ENCODE measurements at places on chromosomes 2 and 18.

DNA sequence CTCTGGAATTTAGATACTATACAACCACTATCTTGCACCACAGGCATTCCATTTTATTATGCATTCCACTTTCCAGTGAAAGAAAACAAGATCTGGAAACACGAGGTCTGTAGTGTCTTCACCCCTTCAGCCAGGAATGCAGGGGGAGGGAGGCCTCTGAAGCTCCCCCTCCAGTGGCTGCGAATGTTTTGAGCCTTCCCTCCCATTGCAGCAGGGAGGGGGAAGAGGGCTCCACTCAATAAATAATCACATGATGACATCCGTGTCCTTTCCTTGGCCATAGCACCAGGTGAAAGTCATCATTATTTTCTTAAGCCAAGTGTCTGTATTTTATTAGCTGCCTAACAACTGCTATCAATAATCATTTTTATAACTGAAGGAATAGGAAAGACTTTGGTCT is 38.6 kb downstream of the ALPK2 start:
- DNase-seq = no peak

DNA sequence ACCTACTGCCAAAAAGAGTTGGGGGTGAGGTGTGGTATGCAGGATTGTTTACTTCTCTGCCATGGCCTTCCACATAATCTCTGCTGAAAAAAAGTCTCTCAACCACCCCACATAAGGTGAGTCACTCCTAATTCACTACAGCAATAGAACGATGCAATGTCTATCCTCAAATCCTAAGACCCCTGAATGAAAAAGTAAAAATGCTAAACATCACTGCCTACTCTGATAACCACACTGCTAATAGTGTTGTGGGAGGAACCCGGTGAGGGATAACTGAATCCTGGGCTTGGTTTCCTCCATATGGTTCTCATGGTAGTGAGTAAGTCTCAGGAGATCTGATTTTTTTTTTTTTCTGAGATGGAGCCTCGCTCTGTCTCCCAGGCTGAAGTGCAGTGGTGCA is 252.5 kb downstream of the PIEZO2 start:
- DNase-seq = no peak

GRCh38 chr2:10848541-10848940 is 36.0 kb upstream of the PDIA6 start:
- DNase-seq = no peak

DNA sequence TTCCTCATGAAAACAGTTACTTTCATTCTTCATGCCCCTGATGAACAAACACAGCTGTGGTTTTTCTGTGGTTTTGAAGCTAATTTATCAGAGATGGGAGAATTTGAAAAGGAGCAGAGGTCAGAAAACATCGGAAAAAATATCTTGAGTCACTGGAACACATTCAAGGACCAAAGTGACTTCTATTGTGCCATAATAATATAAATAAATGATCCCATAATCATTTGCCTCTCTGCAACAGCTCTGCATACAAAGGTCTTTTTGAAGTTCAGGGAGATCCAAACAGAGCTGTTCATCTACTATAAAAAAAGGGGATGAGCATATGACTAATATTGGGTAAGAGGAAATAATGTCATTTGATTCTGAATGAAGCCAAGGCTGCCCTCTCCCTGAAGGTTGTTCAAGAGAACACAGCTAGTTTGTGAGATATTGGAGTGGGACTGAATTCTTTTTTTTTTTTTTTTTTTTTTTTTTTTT is 201.3 kb upstream of the GALNT5 start:
- DNase-seq = no peak

DNA sequence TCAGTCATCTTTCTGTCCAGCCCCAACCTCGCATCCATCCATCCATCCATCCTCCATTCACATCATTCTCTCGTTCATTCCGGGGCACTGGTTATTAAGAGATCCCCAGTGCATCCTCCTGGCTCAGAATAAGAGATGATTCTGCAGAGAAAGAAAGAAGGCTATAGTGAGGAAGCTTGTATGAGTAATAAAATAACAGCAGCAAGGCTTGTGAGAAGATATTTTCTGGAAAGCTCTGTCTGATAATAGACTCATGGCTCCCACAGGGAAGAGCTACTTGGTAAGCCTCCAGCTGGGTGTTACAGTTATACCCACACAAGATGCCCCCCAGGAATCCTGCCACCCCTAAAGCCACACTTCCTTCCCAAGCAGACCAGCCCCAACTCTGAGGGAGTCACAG is 143.2 kb downstream of the MTCL1 start:
- DNase-seq = no peak

- no peak for DNase-seq
These were observed 707 bp upstream of the DGUOK start for GRCh38 chr2:73925853-73926492.

DNA sequence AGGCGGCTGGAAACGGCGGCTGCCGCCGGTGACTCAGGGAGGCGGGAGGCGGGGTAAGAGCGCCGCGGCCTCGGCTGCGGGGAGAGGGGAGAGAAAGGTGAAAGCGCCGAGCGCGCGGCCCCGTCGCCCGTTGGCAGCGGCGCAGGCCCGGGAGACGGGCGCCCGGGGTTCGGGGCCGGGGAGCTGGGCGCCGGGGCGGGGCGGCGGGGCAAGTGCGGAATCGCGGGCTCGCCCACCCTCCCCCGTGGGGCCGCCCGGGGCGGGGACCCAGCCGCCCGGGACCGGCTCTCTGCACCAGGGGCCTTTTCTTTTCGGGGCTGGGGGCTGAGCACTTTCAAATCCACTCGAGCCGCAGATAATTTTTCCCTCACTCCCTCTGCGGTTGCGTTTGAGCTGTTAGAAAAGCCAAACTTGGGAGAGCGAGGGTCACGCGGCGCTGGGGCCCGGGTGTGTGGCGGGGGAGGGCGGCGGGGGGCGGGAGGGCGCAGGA is 266 bp downstream of the KDM3A start:
- DNase-seq = no peak

GRCh38 chr2:223566396-223566795 is 35.8 kb downstream of the SCG2 start:
- no peak for DNase-seq

DNA sequence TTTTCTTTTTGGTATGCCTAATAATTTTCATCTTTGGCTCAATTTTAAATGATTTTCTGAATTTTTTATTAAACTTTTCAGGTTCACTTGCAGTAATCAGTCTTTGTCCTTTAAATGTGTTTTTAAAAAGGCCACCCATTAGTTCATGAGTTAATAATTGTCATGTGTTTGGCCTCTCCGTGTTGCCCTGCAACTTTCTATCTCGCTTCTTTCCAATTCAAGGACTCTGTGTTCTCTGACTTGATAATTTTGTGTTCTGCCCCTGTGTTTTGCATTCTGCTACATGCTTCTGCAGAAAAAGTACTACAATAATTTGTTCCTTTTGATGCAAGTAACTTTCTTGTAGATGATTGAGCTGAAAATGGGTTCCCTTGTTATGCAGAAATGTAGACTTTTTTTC is 921.4 kb upstream of the LRATD1 start:
- no peak for DNase-seq

DNA sequence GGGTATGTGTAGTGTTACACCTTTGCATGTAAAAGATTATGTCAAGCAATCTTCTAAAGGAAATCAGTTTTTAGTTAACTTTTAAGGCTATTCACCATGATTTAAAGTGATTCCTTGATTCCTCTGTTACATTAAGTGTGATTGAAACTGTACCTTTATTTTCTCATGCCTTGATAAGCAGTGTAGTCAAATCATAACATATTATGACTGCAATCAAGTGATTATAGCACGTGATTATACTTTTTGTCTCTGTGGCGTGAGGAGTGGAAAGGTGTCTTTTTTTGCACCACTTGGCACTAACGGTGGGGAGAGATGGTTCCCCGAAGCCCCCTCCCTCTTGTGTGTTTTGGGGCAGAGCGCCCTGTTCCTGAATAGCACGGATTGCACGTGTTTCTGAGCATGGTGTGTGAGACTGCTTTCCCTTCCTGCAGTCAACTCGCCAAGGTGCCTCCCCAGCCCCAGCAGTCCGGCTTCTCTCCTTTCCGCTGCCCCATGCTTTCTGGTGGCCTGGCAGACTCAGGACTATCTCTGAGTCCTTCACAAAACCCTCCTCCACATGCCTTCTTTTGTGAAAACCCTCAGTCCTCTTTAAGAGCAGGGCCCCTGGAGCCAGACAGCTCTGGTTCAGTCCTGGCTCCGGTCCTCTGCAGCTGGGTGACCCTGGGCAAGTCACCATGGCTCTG is 68.4 kb downstream of the AGAP1 start:
- no peak for DNase-seq

- DNase-seq = no peak
These were observed 58.8 kb downstream of the BOD1L2 start for GRCh38 chr18:57205641-57206040.

GRCh38 chr2:76187415-76187814 is 476.7 kb upstream of the GCFC2 start:
- DNase-seq = no peak
